Spinal cord (tissue), 10 donors: ENCODE measurements at places on chromosomes 2 and 18.
A peak's percentile ranks its signal among the peaks of the same experiment; 100 is the strongest.

DNA sequence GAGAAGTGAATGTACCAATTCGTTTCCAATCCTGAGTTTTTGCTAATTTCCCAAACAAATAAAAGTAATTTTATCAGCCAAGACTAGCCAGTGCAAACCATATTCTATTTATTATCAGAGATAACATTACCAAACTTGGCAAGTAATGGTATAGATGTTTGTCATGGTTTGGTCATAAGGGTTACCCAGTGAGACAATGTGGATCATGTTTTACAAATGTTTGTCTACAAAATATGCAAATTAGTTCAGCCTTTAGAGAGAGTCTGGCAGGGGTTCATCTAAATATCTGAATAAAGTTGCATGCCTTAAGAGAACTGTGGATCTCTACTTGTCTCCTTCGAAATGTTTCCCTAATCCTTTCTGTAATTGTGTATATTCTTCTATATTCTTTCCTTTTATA, 152.2 kb downstream of the KCNH7 start:
- DNase-seq = no peak

DNA sequence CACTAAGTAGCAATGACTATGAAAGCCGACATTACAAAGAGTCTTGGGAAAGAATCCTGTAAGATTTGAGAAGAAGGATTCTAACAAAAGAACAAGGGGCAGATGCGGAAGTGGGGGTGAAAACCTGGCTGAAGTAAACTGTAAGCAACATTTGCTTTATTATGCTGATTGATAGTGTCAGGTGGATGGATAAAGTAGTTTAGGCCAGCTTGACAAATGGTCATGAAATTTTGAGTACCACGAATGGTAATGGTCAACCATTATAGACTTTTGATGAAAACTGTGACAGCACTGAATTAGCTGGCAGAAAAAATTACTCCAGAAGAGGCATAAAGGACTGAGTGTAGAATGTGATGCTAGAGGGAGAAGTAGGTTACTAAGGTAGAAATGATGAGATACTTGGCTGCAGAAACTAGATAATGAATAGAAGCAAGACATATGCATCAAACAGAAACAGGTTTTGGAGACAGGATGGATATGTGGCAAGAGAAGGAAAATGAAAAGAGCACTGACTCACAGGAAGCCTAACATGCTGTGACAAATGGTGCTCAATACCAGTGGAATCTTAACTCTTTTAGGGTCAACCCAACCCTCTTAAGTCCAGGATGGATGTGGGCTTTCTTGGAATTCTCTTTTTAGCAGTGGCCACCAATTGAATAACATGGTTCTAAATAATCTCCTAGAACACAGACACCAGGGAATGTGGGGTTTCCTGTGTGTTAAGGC, 6.8 kb downstream of the THUMPD2 start:
- DNase-seq = no peak

GRCh38 chr2:98914713-98915580, 21.1 kb downstream of the CRACDL start:
- no peak for DNase-seq

DNA sequence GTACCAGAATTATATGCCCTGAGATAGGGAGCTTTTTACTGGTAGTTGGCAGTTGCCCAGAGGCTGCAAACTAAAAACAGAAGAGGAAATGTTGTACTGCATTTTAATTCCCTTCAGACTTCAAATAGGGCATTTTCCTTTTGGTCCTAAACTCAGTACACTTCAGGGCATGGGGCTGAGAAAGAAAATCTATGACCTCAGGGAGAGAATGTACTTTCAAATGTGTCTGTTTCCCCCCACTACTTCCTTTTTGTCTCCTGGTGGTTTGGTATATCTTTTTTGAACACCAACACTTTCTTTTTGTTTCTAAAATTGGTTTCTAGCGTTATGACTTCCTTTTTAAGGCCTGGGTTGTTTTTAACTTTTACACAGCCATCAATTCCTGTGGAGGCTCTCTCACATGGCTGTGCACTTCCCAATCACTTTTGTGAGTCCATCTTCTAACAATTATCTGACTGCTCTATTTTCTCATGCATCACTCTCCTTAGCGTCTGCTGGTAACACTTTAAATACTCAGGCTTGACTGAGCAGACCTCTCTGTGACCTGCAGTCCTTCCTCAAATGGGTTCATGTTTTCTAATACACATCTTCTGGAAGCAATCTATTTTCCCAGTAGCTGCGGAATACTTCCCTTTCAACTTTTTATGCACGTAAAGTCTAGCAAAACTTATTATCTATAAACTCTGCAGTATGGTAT, 596.0 kb downstream of the LRP1B start:
- DNase-seq = peak; percentile 36

GRCh38 chr2:172308253-172308935, 119.0 kb upstream of the ITGA6 start:
- no peak for DNase-seq

GRCh38 chr18:73235491-73235890, 367.7 kb upstream of the NETO1 start:
- DNase-seq = no peak

- no peak for DNase-seq
Observed at GRCh38 chr18:75071866-75072671, 136.9 kb downstream of the PTGR3 start.

DNA sequence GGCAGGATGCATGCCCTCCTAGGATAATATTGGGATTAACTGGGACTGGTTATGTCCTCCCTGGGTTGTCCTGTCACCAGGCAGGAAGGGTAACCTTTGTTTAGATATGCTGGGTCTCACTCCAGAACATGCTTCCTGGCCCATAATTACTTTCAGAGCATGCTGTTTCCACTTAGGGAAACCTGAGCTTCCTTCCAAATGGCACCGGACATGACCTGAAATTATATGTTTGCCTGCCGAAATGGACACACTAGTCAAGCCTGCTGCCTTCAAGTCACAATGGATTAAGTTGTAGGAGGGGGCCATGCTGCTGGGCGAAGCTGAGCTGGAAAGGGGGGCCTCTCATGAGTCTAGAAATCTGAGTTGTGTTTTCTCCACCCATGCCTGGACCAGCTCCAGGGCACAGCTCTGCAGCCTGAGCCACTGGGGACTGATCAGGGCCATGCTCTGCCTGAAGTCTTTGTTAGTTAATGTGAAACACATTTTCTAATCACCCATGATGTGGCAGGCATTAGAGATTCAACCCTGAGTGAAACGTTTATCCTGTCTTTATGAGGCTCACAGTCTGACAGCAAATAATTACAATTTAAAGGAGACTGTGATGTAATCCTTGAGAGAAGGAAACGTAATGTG, 273.3 kb downstream of the TNS1 start:
- no peak for DNase-seq

GRCh38 chr18:5890331-5891183, 4.8 kb downstream of the TMEM200C start:
- no peak for DNase-seq

GRCh38 chr2:216594081-216594480, 39.1 kb upstream of the IGFBP2 start:
- DNase-seq = no peak

DNA sequence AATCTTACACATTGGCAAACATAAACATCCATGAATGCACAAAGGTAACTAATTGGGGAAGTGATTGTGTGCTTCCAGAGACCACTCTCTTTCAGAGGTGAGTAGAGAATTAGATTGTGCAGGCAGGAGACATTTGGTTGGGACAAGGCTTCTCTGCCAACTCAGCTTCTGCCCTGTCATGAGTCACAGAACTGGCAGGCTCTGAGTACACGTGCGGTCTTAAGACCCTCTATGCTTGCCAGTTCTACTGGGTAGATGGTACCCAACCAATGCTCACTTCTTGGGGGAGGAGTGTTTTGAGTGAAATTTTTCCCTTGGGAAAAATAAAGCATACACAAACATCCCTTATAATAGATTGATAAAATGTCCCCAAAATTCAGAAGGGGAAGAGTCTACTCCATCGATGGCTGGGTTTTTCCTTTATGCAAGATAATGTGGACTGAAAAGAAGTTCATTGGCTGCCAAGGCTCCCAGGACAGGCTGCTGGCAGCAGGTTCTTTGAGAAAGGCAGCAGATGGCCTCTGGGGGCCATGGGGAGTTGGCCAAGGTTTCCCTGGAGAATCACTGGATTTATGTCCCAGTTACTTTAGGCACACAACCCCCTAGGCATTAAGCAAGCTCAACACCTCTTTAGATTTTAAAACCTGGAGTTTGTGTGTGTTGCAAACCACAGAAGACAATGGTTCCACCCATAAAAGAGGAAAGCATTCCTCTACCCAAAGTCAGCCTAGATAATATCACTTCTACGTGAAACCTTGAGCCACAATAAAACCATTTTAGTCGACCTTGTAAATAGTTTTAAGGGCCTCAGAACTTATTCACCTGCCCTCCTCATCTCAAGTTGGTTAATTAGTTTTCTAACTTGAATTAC, 417.0 kb downstream of the TXNL1 start:
- peak; percentile 75 for DNase-seq

DNA sequence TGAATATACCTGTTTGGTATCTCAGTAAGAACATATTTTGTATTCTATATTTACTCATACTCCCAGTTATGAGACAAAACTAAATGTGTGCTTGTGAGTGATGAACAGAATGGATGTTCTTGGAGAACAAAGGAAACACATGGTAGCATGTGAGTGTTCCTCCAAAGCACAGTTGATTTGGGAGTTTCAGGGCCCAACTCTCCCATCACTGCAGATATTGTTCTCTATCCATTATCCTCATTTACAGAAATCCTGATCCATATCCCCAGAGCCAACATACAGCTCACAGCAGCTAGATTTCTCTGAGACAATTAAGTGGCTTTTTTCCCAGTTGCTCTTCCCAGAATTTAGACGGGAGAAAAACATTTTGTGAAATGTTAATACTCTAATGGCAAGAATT, 75.6 kb upstream of the MAPRE2 start:
- no peak for DNase-seq

DNA sequence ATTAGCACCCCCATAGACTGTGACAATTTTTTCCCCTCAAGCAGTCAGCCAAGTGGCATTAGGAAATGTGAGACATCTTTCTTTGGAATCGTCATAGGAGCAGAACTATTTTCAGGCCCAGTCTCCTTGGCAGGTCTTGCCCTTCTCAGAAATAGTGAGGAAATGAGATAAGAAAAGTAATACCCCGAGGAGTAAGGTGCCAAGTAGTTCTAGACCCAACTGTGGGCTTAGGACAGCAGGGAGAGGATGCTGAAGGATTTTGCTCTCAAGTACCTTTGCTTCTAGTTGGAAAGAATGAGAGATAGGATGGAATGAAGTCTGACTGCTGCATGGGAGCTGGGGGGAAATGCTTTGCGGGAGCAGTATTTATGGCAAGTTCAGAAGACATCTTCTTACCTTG, 31.8 kb downstream of the PRKCE start:
- DNase-seq = no peak

DNA sequence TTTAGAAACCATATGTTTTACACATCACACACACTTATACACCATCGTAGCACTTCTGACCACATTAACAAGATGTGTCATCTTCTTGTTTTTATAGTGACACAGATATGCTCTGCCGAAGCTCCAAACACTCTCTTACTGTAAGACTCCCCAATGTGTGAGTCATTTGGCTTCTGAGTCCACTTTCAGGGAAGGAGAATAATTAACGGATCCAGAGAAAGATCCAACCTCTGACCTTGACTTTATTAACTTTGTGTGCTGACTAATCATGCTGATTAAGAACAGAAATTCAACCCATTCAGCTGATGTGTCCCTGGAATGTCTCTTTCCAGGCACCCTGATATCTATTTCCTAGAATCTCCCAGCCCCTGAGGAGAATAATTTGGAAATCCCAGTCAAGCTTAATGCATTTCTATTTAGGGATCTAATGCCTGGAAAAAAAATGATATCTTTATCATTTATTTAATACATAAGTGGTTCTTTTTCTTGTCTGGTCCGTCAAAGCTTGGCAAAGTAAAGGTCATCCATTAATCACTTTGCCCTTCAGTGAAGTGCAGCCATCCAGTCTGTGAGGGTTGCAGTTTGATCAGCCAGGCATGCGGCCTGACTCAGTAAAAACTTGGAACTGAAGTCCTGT, 615.8 kb upstream of the SYT4 start:
- no peak for DNase-seq

GRCh38 chr2:62547854-62548253, 41.9 kb upstream of the TMEM17 start:
- no peak for DNase-seq

GRCh38 chr2:10717628-10718027, 3.8 kb upstream of the ATP6V1C2 start:
- no peak for DNase-seq

- no peak for DNase-seq
Observed at GRCh38 chr2:98903767-98904485, 32.1 kb downstream of the CRACDL start.

DNA sequence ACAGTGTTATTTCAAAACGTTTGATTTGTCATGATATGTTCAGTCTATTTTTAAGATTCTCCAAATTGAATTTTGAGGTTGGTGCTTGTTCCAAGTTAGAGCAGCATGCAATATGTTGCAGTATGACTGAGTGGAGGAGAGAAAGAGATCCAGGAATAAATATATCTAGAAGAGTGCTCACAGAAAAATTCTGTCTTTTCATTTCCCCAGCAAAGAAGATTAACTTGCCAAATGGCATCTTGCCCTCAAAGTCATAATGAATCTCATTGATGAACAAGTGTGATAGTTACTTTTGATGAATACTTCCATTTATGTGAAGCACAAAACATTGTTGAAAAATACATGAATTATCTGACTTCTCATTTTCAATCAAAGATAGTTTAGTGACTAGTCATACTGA, 95.9 kb downstream of the KCNJ3 start:
- DNase-seq = no peak

DNA sequence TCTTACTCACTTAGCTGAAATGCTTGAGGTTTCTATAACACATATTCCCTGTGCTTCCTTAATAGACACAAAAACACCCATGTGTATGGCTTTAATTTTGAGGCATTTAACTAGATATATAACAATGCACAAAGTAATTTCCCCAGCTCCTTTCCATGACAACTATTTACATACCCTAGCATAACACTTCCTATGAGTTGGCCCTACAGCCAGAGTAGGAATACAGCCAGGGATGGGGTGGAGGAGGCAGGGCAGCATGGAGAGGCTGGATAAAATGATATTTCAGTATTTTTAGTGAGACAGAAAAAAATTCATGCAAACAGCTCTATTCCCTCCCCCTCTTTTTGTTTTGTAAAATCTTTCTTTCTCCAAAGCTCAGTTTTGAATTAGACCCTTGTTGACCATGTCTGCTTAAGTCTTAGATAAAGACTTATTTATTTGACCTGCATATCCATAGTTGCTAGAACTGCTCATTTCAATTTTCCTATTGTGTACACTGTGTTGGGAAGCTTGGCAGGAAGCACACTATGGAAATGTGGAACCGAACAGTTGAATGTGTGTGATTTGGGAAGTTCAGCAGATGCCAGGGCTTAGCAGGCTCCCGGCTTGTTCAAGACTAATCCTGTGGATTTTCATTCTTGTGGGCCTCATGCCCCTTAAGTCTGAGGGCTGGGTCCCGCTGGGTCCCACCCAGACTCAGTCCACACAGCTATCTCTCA, 11.2 kb upstream of the B3GNT2 start:
- DNase-seq = no peak

GRCh38 chr2:18630541-18630940, 41.2 kb upstream of the NT5C1B start:
- no peak for DNase-seq
